Esophagus muscularis mucosa (tissue), 4 donors: ENCODE measurements at places on chromosomes 3 and 15. TPM values are rescaled to one million over a fixed set of nuclear protein-coding genes. Genes with fewer than 3 reads are reported as not detected.

- no peaks in the 10 kb centered on the region for H3K27me3 ChIP-seq
- H3K4me1 ChIP-seq, result no peaks in the 10 kb centered on the region
- H3K4me3 ChIP-seq, result no peak overlapping the region
- no peak overlapping the region for H3K27ac ChIP-seq
- no peak for DNase-seq
Measured at GRCh38 chr3:171526869-171527268, 66.7 kb upstream of the TNIK start.

DNA sequence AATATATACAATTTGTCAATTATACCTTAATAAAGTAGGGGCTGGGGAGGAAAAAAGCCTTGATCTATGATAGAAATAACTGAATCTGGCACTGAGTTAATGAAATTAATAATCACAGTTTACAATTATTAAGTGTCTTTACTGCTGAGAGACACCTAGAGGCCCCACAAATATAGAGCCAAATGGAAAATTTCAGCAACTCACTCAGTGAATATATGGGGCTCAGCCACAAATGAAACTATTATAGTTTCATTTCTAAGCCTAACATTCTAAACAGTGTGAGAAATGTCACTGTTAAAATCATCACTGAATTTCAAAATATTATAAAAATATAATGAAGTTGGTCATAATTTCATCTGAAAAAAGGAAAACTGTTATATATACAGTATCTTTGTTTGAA, 40.3 kb downstream of the GNB4 start:
- H3K27me3 ChIP-seq, result no peaks in the 10 kb centered on the region
- H3K36me3 ChIP-seq, result no peaks in the 10 kb centered on the region
- peaks cover 6% of the 10 kb centered on the region for H3K4me1 ChIP-seq
- no peak for DNase-seq

- DNase-seq, result no peak
- H3K36me3 ChIP-seq, result peaks cover 7% of the 10 kb centered on the region
- H3K27ac ChIP-seq, result no peak overlapping the region
- H3K27me3 ChIP-seq, result no peaks in the 10 kb centered on the region
- H3K4me1 ChIP-seq, result peaks cover 27% of the 10 kb centered on the region
- H3K4me3 ChIP-seq, result no peak overlapping the region
Measured at GRCh38 chr3:46913644-46914043, 36.1 kb downstream of the PTH1R start.

- H3K4me1 ChIP-seq, result no peaks in the 10 kb centered on the region
- H3K4me3 ChIP-seq, result no peak overlapping the region
- H3K27ac ChIP-seq, result no peak overlapping the region
- DNase-seq, result no peak
Measured at GRCh38 chr3:140834266-140835037, 107.2 kb upstream of the SLC25A36 start.

- H3K27ac ChIP-seq, result no peak overlapping the region
- no peaks in the 10 kb centered on the region for H3K36me3 ChIP-seq
- peaks cover 9% of the 10 kb centered on the region for H3K4me1 ChIP-seq
- no peaks in the 10 kb centered on the region for H3K27me3 ChIP-seq
- no peak overlapping the region for H3K4me3 ChIP-seq
- no peak for DNase-seq
Measured at GRCh38 chr3:15108082-15108545, 9.2 kb upstream of the RBSN start.

Gene FBN1
- total RNA-seq, result 238 TPM

Gene TGM5
- total RNA-seq, result under 0.01 TPM

Gene ZNF385D
- 7.7 TPM for total RNA-seq

Gene GREM1
- 46.1 TPM for total RNA-seq

Gene C15orf62
- total RNA-seq, result 0.57 TPM

Gene CYP8B1
- total RNA-seq, result not detected

Gene GOLGA8N
- 5.0 TPM for total RNA-seq

Gene CSPG5
- not detected for total RNA-seq

Gene PCLAF
- total RNA-seq, result not detected

Gene CHRFAM7A
- 0.58 TPM for total RNA-seq
